Activated naive CD8-positive, alpha-beta T cell treated with anti-CD3 and anti-CD28 coated beads, Interleukin-2, amount 50 U/mL, for 24 hours (primary cell): ENCODE measurements at places on chromosomes 4 and X.

- no peak for DNase-seq
These were observed 226.6 kb downstream of the NLGN4X start for GRCh38 chrX:6002056-6002455.

- DNase-seq, result no peak
These were observed 15.6 kb downstream of the XKRX start for GRCh38 chrX:100913111-100913510.

DNA sequence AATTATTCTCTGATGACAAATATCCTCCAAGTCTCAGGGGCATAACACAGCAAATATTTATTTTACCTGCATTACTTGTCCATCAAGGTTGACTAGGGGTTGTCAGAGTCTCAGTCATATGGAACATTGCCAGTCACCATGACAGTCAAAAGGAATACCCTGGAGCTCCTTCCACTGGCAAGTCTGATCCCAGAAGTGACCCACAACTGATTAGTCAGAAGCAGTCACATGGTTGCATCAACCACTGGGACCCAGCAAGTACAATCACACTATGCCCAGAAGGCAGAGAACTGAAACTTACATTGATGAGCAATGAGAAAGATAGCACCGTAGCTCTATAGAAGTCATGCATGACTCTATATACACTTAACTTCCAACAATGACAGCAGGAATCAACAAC lies 41.9 kb upstream of the SOD3 start:
- DNase-seq, result no peak

DNA sequence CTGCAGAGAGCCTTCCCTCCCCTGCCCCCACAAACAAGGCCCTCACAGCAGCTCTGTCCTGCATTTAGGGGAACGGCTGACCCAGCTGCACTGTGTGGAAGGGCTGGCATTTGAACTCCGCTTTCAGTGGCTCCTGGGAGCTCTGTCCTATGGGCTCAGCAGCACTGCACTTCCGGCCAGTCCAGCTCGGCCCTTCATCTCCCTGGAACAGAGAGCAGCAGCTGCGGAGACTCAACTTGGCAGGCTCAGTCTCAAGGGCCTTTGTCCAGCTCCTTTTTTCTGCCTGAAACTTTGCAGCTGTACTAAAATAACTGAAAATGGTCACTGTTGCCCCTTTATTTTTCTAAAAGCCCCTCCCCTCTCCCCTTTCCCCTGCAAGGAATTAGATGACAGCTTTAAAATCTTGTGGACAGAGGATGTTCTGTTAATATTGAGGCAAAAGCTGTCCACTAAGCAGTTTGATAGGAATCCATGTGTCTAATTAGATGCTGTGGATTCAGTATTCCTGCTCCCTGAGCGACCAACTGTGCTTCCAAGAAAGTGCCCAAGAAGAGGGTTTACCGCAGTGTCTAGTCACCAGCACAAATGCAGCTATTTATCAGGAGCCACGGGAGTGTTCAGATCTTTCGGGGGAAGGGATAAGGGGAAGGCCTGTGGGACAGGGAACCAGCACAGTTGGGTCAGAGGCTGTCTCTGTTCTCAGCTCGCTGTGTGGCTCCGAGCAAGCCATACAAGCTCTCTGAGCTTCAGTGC lies 133.1 kb downstream of the AFAP1 start:
- DNase-seq, result no peak

DNA sequence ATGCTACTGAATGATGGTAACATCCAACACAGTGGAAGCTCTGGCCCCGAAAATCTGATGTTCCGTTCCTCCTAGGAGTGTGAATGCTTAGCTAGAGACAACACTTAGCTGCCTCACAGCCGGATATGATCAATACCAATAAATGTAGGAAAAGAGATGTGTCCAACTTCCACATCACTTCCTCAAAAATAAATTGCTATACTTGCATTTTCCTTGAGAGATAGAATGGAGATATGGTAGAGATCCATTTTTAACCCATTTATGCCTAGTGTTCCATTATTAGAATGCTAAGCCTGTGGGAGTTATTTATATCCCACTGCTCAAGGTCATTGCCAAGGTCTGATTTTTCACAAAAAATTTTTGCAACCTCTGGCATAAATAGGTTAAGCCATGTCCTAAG lies 5.5 kb upstream of the SLC9B1 start:
- DNase-seq, result no peak
